ENCODE measurements at places on chromosomes 16 and 17. TPM values are rescaled to one million over a fixed set of nuclear protein-coding genes. Genes with fewer than 3 reads are reported as not detected.

TMEM114 gene
- total RNA-seq = not detected

DLX4 gene
- 0.54 TPM for total RNA-seq

PIGW gene
- total RNA-seq = 12.6 TPM

GDPD1 gene
- total RNA-seq = 21.3 TPM

ZG16B gene
- 18.7 TPM for total RNA-seq

TMEM95 gene
- total RNA-seq = not detected

LITAF gene
- total RNA-seq = 58.2 TPM

SLC16A13 gene
- 0.49 TPM for total RNA-seq

GPRC5B gene
- total RNA-seq = 0.10 TPM

SPNS2 gene
- not detected for total RNA-seq

KRTAP17-1 gene
- not detected for total RNA-seq

TMC7 gene
- total RNA-seq = 5.6 TPM

CDIP1 gene
- total RNA-seq = 4.7 TPM

TBC1D26 gene
- not detected for total RNA-seq
